ENCODE measurements at places on chromosomes 2 and 18.

DNA sequence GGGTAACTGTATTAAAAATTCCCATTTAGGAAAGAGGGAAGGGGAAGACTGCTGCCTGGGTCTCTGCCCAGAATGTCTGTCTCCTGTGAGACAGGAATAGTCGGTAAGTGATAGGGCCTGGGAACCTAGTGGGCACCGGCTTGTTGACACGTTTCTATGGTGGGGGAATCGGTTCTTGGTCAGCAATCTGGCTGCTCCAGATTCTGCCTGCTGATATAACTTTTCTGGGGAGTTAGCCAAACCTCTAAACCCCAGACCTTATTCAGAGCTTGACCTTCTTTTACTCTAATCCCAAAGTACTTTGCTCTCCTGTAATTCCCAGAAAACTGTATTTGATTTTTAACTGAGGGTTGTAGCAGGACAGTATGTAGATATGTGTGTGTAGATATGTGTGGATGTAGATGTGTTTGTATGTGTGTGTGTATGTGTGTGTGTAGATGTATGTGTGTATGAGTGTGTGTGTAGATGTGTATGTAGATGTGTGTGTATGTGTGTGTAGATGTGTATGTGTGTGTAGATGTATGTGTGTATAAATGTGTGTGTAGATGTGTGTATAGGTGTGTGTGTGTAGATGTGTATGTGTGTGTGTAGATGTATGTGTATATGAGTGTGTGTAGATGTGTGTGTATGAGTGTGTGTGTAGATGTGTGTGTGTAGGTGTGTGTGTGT lies 61.8 kb upstream of the TXNDC2 start:
- DNase-seq, result no peak

DNA sequence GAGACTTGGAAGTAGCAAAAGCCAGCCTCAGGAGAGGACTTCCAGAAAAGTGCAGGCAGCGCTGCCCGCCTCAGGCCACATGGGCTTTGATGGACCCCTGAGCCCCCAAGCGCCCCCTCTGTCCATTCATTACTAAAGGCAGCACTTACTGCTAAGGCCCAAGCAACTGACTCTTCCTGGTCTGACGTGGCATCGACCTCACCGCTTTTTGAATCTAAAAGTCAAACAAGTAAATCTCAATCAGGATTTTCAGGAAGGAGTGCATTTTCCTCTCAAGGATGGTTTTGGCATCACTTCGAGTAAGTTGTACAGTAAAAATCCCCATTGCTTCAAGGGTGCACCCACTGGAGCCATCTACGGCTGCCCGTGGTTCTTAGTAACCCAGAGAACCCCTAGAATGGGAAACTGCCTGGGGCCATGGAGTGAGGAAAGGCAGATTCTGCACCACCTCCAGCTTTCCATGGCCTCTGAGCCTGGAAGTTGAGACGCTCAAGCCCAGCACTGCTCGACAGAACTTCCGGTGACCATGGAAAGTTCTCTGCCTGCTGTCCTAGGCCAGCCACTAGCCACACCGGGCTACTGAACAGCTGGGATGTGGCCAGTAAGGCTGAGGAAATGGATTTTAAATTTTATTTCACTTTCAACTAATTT lies 7.0 kb downstream of the HJURP start:
- DNase-seq, result no peak

DNA sequence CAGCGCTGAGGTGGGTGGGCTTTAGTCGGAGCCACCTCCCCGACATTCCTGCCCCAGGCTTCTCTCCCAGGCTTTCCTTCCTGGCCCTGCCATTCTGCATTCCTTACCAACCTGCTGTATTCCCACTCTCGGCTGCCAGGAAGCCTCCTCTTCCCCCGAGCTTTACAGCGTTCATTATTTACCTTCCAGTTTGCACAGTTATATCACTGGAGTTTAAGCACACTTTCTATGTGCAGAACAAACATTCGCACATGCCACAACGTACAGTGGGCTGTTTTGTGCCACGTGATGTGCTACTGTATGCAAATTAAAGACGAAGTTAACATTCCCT lies 246.3 kb downstream of the SOX11 start:
- no peak for DNase-seq

DNA sequence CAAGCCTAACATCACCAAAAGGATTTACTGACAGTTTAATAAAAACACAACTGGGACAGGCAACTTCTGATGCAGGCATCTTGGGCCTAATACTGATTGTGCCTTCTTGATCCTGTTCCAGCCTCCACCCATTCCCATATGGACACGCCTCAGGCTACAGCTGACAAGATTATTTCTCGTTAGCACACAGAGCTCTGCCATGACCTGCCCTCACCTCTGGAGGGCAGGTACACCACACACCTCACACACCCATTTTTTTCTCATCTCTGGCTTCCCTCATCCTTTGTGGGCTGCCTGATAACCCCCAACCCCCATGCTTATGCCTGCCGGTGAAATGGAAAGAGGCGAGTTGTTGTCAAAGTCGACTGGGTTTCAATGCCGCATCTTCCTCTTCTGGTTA lies 147.0 kb downstream of the ANTXR1 start:
- peak; percentile 10 for DNase-seq

- DNase-seq, result no peak
Observed at GRCh38 chr2:30565851-30566358, 118.9 kb downstream of the LCLAT1 start.

- no peak for DNase-seq
Observed at GRCh38 chr2:45275242-45275805, 266.1 kb upstream of the SIX2 start.

GRCh38 chr2:46989491-46990230 lies 74.1 kb upstream of the MCFD2 start:
- DNase-seq, result no peak

DNA sequence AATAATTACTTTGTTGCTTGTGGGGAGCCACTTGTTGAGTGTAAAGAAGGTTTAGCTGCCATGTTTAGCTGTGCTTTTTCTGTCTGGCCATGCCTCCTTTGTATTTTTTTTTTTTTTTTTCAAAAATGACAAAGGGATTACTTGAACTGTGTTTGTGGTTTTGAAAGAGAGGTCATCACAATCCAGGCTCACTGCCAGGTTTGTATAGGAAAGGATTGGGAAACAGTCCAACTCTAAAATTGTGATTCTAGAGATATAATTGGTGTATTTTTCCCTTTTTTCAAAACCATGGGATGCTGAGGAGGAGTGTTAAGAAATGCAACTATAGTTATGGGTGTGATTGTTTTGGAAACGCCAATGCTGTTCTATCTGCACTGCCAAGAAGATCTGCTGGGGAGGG lies 4.3 kb downstream of the ITPRIPL1 start:
- no peak for DNase-seq

Data from DMS 273 treated with DMSO at 0.1 percent for 48 hours (cell line).